ENCODE measurements at places on chromosomes 12 and 14. TPM values are rescaled to one million over a fixed set of nuclear protein-coding genes. Genes with fewer than 3 reads are reported as not detected.

GRCh38 chr12:6987956-6988553 is 17.3 kb downstream of the EMG1 start:
- no peak for DNase-seq

DNA sequence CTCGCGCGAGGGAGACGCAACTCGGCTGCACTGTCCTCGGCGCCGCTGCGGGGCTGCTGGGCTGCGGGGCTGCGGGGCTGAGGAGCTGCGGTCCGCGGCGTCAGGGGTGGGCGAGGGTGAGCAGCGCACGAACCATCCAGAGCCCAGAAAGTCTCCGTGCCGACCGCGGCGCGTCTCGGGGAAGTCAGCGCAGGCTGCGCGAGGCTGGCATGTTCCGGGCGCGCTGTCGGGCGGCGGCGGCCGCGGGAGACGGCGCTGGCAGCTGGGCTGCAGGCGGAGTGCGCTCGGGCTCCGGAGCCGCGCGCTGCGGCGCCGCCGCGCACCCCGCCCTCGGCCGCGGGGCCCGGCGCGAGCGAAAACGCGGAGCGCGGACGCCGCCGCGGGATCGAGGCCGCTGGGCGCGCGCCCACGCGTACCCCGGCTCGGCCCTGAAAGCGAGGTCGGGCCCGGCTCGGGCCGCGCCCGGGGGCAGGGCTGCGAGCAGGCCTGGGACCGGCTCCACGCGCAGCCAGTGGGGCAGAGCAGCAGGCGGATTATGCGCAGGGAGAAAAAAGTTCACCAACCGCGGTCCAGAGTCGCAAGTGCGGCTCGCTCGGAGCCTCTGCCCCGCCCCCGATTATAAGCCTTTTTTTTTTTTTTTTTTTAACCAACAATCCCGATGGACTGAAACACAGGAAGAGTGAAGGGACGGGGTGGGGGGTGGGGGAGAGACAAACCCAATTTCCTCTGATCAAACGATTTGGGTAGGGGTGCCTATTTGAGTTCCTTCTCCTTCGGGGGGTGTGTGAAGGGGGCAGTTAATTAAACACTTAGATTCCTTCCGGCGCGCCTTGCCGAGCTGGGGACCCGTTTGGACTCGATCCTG is at the start of gene PRICKLE1:
TSS of gene PRICKLE1 (minus strand) at position 282 of the 865 bp plus-strand sequence. CDS start 117,230 bp downstream, outside the sequence.
- peak; percentile 64 for DNase-seq

DNA sequence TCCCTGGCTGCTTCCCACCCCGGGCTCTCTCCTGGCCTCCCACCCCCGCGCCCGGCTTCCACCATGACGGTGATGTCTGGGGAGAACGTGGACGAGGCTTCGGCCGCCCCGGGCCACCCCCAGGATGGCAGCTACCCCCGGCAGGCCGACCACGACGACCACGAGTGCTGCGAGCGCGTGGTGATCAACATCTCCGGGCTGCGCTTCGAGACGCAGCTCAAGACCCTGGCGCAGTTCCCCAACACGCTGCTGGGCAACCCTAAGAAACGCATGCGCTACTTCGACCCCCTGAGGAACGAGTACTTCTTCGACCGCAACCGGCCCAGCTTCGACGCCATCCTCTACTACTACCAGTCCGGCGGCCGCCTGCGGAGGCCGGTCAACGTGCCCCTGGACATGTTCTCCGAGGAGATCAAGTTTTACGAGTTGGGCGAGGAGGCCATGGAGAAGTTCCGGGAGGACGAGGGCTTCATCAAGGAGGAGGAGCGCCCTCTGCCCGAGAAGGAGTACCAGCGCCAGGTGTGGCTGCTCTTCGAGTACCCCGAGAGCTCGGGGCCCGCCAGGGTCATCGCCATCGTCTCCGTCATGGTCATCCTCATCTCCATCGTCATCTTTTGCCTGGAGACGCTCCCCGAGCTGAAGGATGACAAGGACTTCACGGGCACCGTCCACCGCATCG is 1.8 kb downstream of the KCNA1 start:
- DNase-seq, result no peak

- DNase-seq, result peak; percentile 26
Measured at GRCh38 chr14:36068777-36069534, 107.6 kb downstream of the PTCSC3 start.

DNA sequence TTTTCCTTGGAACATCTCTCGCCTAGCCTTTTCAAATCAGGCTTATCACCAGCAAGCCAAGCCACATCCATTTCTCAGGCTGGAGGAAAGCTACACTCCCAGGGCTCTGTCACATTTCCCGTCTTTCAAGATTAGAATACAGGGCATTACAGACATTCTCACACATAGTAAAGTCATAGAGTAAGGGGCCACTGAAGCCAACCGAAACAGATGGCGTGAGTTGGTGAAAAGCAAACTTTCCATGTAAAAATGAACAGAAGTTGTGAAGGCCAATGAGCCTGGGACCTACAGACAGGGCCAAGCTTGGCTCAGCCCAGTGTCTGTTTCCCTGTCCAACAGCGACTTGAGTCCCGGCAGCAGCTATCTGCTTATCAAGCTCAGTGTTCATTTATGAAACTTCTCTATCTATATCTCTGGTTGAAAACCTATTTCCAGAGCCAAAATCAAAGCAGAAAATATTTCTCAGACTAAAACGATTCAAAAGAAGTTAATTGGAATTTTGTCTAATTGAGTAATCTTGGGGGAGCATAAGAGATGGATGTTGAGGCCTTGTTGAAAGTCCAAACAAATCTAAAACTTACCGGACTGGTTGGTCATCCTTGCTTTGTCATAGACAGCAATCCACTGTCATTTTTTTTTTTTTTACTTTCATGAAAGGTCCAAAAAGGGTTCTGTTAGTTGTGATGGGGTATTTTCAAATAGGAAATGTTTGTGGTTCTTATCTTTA is 105.6 kb downstream of the DAAM1 start:
- DNase-seq, result peak; percentile 71

DNA sequence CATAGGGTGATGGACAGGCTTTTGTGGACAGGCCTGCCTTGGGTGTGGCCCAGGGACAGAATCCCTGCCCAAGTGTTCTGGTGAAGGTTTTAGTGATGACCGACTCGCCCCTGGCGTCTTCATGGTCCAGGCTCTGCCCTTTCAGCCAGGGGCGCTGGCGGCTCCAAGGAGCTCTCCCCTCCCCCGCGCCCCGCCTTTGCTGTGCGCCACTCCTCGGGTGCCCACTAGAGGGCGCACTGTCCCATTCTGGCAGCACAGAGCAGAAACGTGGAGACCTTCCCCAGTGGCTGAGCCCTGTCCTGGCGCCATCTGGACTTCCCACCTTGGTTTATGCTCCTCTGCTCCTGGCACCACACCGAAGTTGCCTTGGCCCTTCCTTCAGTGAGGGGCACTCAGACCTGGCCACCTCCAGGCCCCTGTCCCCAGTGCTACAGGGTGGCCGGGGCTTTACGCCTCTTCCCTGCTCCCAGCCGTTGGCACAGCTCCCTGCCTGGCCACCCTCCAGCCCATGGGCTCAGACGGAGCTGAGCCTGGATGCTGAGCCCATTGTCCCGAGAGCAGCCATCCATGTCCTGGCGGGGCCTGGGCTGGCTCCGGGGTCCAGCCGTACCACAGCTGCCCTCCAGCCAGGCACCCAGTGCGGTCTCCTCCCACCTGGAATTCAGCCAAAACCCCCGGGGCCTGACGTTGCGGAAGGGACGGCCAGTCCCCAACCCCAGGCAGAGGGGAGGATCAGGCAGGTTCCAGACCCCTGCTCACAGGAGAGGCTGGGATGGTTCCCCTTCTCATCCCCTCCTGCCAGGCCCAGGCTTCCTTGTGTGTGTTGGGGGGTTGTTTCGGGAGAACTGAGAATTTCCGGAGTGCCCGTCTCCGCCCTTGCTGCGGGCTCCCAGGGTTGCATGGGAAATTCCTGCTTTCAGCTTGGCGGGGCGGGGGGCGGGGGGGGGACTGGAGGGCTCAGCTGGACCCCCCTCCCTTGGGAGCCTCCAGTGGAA is 5.6 kb upstream of the CRIP1 start:
- DNase-seq, result peak; percentile 77

DNA sequence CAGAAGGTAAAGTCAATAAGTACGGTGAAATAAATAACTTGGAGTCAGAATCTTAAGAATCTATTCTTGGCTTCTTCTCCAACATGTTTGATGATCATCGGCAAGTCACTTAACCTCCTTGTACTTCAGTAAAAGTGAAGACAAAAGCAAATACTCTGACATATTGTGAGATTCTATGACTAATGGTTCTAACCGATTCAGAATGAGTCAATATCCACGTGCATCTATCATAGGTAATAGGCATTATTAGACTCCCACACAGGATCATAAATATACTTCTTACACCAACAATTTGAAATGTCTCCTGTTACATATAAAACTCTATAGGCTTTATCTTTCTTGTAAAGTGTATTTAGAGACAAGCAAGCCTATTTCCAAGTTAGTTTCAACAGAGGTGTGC is 144.4 kb upstream of the ATXN7L3B start:
- DNase-seq, result peak; percentile 5

PPP1R1A gene
- not detected for total RNA-seq

GRCh38 chr12:129076441-129077320 is 223.4 kb downstream of the GLT1D1 start:
- no peak for DNase-seq

- DNase-seq, result no peak
Measured at GRCh38 chr12:94235848-94236247, 87.5 kb downstream of the PLXNC1 start.

GRCh38 chr12:14607568-14607967 is 39.9 kb upstream of the PLBD1 start:
- DNase-seq, result no peak

- DNase-seq, result peak; percentile 38
Measured at GRCh38 chr12:119412811-119413794, 78.6 kb downstream of the CCDC60 start.

GRCh38 chr14:70354204-70354603 is 5.3 kb downstream of the COX16 start:
- DNase-seq, result no peak

- no peak for DNase-seq
Measured at GRCh38 chr12:58916161-58916621, 4.1 kb downstream of the LRIG3 start.

GPRC5A gene
- total RNA-seq, result 2.3 TPM

DNA sequence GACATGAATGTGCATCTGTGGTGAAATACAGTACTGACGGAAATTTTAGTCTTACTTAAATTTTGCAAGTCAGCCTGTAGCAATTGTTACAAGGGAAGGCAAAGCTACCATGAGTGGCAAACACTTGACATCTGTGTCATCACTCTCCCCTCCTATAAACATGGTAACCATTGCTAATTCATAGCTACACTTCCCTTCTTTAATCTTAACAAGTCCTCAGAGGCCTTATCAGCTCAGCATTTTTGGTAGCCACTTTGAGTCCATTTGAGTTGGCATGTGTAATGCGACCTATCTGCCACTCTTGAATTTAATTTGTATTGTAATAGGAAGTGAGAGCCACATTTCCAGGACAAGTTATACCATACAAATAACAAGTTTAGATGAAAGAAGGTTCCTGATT is 218.1 kb downstream of the RMST start:
- DNase-seq, result no peak

GNB3 gene
- 1.3 TPM for total RNA-seq

- no peak for DNase-seq
Measured at GRCh38 chr12:95546491-95546813, 4.8 kb downstream of the USP44 start.

FAM181A gene
- total RNA-seq, result not detected

DNA sequence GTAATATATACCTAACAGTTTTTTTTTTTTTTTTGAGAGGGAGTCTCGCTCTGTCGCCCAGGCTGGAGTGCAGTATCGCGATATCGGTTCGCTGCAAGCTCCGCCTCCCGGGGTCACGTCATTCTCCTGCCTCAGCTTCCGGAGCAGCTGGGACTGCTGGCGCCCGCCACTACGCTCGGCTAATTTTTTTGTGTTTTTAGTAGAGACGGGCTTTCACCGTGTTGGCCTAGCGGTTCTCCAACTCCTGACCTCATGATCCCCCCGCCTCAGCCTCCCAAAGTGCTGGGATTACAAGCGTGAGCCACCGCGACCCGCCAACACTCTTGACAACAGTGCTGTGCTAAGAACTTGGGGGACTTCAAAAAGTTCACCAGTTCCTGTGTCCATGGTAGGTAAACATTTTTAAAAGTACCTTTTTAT is 63.5 kb downstream of the FOXG1 start:
- DNase-seq, result no peak

- DNase-seq, result no peak
Measured at GRCh38 chr12:113425960-113426453, 3.8 kb downstream of the SDSL start.

GRCh38 chr12:99804715-99805114 is 157.2 kb downstream of the GARIN6 start:
- DNase-seq, result no peak

SIRT4 gene
- total RNA-seq, result 2.5 TPM

- no peak for DNase-seq
Measured at GRCh38 chr12:2797721-2798418, 3.1 kb downstream of the FKBP4 start.

GRCh38 chr12:47223848-47224213 is 144.1 kb upstream of the AMIGO2 start:
- no peak for DNase-seq

CLEC6A gene
- not detected for total RNA-seq

GPD1 gene
- not detected for total RNA-seq

GNG2 gene
- total RNA-seq, result 19.0 TPM

DNA sequence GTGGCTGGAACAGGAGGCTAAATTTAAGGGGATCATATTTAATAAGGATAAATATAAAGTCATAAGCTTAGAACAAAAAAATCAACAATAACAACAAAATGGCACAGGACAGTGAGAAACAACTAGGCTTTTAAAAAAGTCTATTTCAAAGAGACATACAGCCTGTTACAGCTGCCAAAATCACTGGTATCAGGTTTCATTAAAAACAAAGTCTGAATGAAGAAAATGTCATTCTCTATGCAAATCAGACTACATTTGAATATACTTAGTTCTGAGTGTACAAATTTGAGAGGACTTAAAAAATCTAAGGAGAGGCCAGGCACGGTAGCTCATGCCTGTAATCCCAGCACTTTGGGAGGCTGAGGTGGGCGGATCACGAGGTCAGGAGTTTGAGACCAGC is 44.0 kb downstream of the TFCP2 start:
- DNase-seq, result peak; percentile 47

DNA sequence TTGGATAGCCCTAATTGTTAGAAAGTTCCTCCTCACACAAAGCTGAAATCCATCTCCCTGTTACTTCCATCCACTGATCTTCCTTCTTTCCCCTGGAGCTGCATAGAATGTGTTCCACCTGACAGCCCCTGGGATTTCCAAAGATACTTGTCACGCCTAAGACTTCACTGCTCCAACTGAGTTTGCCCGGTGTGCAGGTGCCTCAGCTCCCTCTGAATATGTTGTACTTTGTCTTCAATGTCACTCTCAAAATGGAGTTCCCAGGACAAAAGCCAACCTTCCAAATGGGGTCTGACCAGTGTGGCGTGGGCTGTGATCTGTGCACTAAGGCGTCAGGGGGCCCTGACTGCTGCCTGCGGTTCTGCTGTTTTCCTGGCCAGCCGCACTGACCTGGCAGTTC is 42.8 kb downstream of the CACNA2D4 start:
- DNase-seq, result no peak

KRT73 gene
- not detected for total RNA-seq

CAND1 gene
- 101 TPM for total RNA-seq

KHNYN gene
- 55.2 TPM for total RNA-seq

VRTN gene
- total RNA-seq, result not detected
